Activated CD4-positive, alpha-beta T cell treated with anti-CD3 and anti-CD28 coated beads, Interleukin-2, amount 50 U/mL, for 48 hours (primary cell): ENCODE measurements at places on chromosomes 4 and X.

GRCh38 chrX:9988762-9989161 lies 21.6 kb downstream of the CLDN34 start:
- DNase-seq = no peak

GRCh38 chrX:108344216-108344615 lies 94.0 kb downstream of the COL4A6 start:
- no peak for DNase-seq

GRCh38 chrX:134171661-134172587 lies 65.1 kb upstream of the CCDC160 start:
- DNase-seq = peak; percentile 33

GRCh38 chr4:64713256-64713840 lies 304.1 kb upstream of the TECRL start:
- DNase-seq = no peak

DNA sequence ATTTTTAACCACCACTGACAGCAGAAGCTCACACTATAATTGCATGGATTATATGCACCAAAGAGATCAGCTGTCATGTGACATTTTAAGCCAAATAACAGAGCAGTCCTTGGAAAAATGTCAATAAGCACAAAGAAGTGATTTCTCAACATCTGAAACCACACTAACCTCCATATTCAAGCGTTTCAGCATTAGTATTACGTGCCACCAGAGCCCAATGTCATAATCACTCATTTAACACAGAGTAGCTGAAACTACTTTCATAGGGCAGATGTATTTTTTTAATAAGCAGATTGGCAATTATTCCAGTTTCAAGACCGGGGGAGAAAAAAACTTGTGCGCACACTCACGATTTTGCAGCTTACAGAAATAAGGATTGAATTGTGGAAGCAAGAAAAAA lies 76.6 kb downstream of the SH3KBP1 start:
- no peak for DNase-seq

- DNase-seq = no peak
Observed at GRCh38 chr4:108829966-108830492, 67.2 kb upstream of the ETNPPL start.

GRCh38 chrX:97260679-97261078 lies 377.0 kb downstream of the RPA4 start:
- no peak for DNase-seq

GRCh38 chrX:55487143-55487542 lies 2.5 kb downstream of the USP51 start:
- no peak for DNase-seq

GRCh38 chr4:117768610-117769009 lies 265.7 kb upstream of the NDST3 start:
- DNase-seq = no peak

DNA sequence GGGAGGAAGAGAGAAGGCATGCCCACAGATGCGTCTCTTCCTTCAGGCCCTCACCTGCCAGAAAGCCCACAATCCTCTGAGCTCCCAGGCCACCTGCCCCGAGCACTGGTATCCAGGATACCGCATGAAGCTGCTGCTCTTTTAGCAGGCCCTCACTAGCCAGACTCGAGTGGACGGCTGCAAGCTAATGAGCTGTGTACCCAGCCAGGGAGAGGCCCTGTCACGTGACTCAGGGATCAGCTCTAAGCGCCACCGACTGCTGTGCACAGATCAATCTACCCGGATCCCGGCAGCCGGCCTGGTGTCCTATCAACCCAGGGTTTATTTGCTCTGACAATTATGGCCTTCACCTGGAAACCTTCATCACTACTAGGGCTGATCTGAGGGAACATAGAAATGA lies 39.0 kb downstream of the BCOR start:
- no peak for DNase-seq

- DNase-seq = no peak
Observed at GRCh38 chrX:112785344-112785743, 55.3 kb downstream of the AMOT start.

- DNase-seq = no peak
Observed at GRCh38 chr4:123851521-123851920, 454.9 kb downstream of the SPRY1 start.
